ENCODE measurements at places on chromosomes 7 and 10.

GRCh38 chr7:40239755-40240303, 105.0 kb downstream of the SUGCT start:
- DNase-seq, result no peak

DNA sequence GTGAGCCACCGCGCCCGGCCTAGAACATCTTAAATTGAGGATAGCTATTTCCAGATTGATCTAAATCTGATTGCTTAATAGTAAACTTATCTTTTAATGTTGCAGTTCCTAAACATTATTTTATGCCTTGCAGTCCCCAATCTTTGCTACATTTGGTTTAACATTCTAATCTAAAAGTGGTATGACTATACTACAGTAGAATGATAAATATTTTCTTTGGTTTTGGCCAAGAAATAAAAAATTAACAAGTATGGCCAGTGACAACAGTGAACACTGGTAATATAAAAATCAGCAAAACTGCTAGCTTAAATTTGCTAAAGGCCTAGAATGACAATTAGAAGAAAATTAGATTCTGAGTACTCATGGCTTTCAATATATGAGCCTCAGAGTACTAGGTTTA, 73.5 kb downstream of the CDK6 start:
- DNase-seq, result no peak

GRCh38 chr10:70893227-70894006, 5.1 kb upstream of the PCBD1 start:
- DNase-seq, result no peak

DNA sequence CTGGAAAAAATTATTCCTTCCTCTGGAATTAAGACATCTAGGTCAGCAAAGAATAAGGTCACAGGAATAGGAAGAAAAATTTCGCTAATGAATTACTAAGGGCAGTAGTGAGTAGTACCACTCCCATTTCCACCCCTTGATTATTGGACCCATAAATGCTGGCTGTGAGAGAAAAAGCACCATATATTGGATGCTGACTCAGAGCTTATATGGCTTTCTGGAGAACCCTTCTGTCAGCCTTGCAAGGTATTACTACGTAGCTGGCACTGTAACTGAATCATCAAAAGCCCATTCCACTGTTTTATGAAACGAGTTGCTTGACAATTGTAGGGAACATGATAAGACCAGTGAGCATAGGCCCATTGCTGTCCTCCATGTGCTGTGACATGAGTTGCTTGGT, 179.3 kb downstream of the ATRNL1 start:
- no peak for DNase-seq

GRCh38 chr7:116999311-116999710, 46.0 kb downstream of the ST7 start:
- no peak for DNase-seq

Measured in spleen (tissue), 13 donors.